ENCODE measurements at places on chromosomes 11 and 22. TPM values are rescaled to one million over a fixed set of nuclear protein-coding genes. Genes with fewer than 3 reads are reported as not detected.

MAPK12 gene
- 19.0 TPM for total RNA-seq

THYN1 gene
- 55.0 TPM for total RNA-seq

SCGB1C1 gene
- total RNA-seq = not detected

OR51E2 gene
- not detected for total RNA-seq

OR8B12 gene
- total RNA-seq = not detected

TMEM223 gene
- 14.3 TPM for total RNA-seq

CBX6 gene
- total RNA-seq = 171 TPM

FBLN1 gene
- total RNA-seq = not detected

ZNF214 gene
- total RNA-seq = not detected

NXPE1 gene
- total RNA-seq = not detected

TRIM29 gene
- total RNA-seq = not detected

DNA sequence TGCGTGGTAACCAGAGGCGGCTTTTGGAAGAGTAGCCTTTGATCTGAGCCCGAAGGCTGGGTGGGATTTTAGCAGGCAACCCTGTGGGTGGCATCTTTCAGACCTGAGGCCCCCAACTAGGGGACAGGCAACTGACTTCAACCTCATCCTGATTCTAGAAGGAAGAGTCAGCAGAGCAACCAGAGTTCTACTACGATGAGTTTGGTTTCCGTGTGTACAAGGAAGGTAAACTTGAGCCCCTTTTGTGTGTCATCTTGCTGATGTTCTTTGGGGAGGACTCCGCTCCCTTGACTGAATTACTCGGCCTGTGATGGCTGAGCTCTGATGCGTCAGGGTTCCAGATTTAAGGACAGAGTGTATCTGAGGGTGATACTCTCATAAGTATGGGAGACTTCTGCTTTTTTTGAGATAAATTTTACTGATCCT lies 31.6 kb downstream of the SGSM3 start:
- no peak for DNase-seq

GRCh38 chr22:41491374-41492100 lies 22.6 kb downstream of the ACO2 start:
- DNase-seq = no peak

DNA sequence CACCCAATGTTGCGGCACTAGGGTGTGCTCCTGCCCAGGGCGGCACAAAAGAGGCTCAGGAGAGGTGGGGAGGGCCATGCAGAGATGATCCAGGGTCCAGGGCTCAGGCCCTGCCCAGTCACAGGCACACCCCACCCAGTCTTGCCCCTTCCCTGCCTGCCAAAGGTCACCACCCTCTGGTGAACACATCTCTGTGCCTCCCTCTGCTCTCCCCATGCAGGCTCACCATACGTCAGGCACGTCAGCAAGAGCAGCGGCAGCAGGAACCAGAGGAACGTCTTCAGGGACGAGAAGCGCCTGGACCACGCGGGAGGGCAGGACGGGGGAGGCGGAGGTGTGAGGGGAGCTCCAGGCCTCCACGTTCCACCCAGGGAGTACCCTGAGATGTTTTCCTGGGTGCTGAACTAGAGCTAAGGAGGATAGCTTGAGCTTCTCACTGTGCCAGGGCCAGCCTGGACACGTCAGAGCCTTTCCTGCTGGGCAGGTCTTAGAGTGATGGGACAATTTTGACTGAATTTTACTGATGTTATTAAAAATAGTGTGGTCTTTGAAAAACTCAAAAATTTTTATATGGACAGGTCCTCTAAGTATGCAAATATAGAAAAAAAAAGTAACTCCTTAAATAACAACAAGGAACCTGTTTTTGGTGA lies 7.2 kb downstream of the SUN2 start:
- no peak for DNase-seq

DNA sequence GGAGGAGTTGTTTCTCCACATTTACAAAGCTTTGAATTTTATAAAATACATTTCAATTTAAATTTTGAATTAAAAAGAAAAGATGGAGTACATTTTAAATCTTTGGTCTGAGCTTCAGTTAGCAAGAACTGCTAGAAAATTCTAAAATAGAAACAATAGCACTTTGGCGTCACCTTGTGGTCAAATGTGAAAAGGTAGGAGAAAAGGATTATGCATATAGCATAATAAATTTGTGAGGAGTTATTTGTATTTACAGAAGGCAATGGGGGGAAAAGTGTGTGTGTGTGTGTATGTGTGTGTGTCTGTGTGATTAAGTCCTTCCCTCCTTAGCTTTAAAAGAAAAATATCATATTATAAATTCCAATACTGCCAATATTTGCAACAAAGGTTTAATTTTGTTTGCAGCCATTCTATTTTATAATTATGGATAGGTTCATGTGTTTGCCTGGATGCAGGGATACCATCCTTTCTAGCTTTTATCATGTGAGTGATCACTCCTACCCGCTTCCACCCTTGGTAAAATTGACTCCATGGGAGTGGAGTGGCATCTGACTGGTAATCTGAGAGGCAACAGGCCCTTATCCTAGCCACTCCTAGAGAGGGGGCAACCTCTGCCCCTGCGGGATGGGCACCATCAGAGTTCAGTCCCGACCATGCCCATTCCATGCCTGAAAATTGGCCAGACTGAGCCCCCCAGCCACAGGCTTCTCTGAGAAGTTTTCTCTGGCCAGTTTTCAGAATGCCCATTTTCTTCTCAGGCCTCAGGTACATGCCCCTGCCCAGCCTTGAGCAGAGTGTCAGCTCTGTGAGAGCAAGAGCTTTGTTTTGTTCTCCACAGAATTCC lies 13.6 kb upstream of the LGR4 start:
- no peak for DNase-seq

DNA sequence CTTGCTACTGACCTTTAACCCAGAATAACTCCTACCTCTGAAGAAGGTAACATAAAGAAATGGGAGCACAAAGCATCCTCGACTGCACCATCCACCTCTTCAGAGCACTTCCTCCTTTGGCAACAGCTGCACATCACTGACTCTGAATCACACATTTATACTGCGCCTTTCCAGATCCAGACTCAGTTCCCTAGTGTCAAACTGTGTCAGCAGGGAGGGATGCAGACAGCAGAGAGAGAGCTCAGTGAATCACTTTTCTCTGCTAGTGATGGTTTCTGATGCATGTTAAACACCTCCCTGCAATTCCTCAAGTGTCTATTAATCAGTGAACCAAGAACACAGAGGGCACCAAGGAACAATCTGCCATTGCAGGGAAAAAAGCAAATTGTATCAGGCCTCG lies 118.9 kb downstream of the PLEKHA7 start:
- DNase-seq = no peak

DNA sequence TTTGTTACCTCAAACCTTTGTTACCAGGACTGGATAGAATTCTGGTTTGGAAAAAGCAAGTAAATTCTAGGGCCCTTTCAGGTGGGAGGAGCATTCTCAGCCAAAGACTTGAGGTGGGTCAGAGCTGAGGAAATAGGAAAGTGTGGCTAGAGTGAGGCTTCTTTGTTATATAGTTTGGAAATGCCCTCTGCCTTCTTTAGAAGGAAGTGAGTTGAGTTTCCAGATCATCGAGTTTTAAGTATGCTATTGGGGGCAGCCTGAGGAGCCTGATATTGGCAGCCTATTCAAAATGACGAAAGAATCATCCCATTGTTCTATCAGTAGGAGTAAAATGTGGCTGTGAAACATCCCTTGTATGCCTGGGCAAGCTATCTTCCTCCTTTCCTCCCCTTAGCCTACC lies 134.1 kb downstream of the ARHGAP42 start:
- no peak for DNase-seq

- no peak for DNase-seq
Observed at GRCh38 chr22:27583856-27584255, 217.7 kb downstream of the MN1 start.

GRCh38 chr11:77411137-77411707 lies 62.7 kb downstream of the PAK1 start:
- DNase-seq = peak; percentile 11

DNA sequence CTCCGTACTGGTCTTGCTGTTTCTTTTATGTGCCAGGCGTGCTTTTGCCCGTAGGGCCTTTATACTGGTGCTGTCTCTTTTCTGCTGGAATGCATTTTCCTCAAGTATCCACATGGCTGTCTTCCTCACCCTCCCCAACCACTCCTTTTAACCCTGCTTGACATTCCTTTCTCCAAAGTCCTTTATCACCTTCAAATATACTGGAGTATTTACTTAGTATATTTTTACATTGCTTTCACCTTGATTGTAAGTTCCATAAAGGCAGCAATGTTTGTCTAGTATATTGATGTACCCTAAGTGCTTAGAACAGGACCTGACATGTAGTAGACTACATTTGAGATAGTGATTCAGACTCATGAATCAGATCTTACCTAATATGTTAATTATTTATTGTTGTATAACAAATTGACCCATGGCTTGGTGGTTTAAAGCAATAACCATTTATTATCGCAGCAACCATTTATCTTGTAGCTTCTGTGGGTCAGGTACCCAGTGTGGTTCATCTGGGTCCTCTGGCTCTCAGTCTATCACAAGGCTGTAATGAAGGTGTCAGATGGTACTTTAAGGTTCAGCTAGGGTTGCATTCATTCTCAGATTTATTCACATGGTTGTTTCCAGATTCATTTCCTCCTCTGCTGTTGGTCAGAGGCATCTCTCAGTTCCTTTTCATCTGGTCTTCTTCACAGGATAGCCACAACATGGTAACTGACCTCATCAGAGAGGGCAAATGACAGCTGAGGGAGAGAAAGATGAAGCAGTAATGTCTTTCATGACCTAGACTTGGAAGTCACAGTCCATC lies 34.2 kb downstream of the DDX10 start:
- no peak for DNase-seq

- no peak for DNase-seq
Observed at GRCh38 chr11:62143727-62144126, 19.9 kb downstream of the INCENP start.

GRCh38 chr22:36326178-36327161 lies 61.3 kb downstream of the MYH9 start:
- no peak for DNase-seq

GRCh38 chr22:40271440-40271839 lies 74.9 kb upstream of the ADSL start:
- no peak for DNase-seq

- DNase-seq = no peak
Observed at GRCh38 chr11:128437136-128437535, 150.2 kb downstream of the ETS1 start.

GRCh38 chr11:45180179-45180847 lies 33.9 kb downstream of the PRDM11 start:
- no peak for DNase-seq

All from activated T-helper 1 cell treated with anti-CD3 and anti-CD28 coated beads, Interleukin-12 subunit alpha, Interleukin-12 subunit beta, Interleukin-2, Interleukin-4 antibody, amounts not matched to agents 30 ng/mL and 10 ng/mL and 1 ng/mL, durations not matched to agents 14 hours and 24 hours and 36 hours (primary cell).